ENCODE measurements at places on chromosomes 13 and 19.

DNA sequence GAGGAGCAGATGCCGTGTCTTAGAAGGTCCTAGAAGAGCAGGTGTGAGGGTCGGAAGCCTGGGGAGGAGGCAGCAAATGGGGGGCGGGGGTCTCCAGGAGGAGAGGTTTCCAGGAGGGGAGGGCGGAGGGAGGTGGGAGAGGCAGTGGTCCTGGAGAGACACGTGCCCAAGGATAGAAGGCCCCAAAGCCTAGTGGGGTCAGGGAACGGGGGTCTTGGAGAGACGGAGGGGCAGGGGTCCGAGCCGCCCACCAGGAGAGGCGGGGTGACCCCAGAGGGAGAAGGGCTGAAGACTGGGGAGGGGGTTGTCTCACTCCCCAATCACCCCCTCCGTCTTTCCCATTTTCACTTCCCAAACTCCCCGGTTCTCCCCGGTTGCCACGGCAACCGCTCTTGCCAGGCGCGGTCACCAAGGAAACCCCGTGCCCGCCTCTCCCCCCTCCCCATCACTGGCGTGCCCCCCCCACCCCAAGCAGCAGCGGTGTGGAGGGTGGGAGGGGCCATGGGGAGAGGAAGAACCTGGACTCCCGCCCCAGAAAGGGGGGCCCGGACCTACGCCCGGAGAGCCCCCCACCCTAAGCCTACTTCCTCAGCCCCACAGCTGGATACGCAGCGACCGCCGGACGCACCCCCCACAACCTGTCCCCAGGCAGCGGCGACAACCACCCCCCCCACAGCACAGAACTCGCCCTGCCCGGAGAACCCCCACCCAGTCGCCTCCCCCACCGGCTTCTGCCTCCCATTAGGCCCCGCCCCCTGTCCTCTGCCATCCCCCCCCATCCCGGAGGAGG is 988 bp downstream of the LRRC4B start:
- DNase-seq = no peak

- DNase-seq = no peak
Measured at GRCh38 chr13:25608181-25608580, 236.4 kb downstream of the ATP8A2 start.

- no peak for DNase-seq
Measured at GRCh38 chr19:30710721-30711120, 338.5 kb downstream of the ZNF536 start.

- peak; percentile 80 for DNase-seq
Measured at GRCh38 chr13:98782654-98783053, 30.2 kb upstream of the SLC15A1 start.

GRCh38 chr13:64274481-64275217 is 2859.0 kb upstream of the PCDH20 start:
- DNase-seq = peak; percentile 10

- no peak for DNase-seq
Measured at GRCh38 chr13:39981056-39981455, 325.6 kb downstream of the COG6 start.

- no peak for DNase-seq
Measured at GRCh38 chr19:15354566-15355296, 22.4 kb upstream of the BRD4 start.

DNA sequence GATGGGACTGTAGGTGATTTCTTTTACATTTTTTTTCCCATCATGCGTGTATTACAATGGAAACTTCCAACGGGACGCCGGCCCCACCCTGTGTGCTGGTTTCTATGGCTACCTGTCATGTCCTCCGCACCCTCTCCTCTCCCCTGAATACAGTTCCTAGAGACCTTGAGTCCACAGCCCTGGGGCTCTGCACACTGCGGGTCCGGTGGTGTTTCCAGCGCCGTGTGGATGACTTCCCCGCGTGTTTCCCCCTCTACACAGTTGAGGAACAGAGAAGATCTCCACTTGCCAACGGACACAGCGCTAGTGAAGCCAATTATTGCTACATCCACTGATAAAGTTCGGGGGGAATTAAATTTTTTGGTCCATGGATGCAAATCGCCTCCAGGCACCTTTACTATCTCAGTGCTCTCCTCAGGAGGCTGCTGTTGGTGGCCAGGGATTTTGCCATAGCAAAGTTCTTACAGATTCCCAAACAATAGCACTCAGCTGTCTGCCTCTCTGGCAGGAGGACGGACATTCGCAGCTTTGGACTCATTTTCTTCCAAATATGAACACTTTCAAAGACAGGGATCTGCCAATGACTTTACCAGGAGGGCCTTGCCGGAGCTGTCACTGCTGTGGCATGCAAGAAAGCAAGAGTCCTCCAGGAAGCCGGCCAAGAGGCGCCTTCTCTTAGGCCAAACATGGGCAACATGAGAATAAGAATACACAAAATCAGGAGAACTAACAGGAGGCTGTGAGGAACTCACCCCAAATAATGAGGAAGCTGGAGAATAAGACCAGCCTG is 39.3 kb upstream of the GAS6 start:
- no peak for DNase-seq

- DNase-seq = no peak
Measured at GRCh38 chr13:44508562-44509077, 67.5 kb downstream of the TSC22D1 start.

GRCh38 chr13:44267980-44268379 is 105.6 kb upstream of the SERP2 start:
- DNase-seq = peak; percentile 89

- peak; percentile 84 for DNase-seq
Measured at GRCh38 chr19:16586991-16587832, 15.0 kb upstream of the SLC35E1 start.

- DNase-seq = no peak
Measured at GRCh38 chr19:30887042-30887441, 462.2 kb downstream of the TSHZ3 start.

- peak; percentile 55 for DNase-seq
Measured at GRCh38 chr13:98298599-98298998, 121.5 kb upstream of the RNF113B start.

DNA sequence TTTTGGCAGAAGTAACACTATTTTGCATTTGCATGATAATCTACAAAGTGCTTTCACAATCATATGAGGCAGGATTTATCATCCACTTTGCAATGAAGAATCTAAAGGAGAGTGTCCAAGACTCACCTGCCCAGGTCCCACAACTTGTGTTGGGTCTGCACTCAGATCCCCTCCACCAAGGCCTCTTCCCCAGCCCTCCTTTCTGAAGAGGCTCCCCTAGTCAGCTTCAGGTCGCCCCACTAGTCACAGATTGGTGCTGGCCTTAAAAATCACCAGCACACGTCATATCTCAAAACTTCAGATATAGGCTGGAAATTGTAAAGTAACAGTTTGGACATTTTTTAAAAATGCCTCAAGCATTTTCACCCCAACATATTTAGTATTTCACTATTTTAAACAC is 17.5 kb downstream of the ATP7B start:
- no peak for DNase-seq
